Adrenal gland (tissue), 19 donors: ENCODE measurements at places on chromosomes 1 and 21. TPM values are rescaled to one million over a fixed set of nuclear protein-coding genes. Genes with fewer than 3 reads are reported as not detected.

GRCh38 chr1:201422436-201423030, 1.0 kb upstream of the TNNI1 start:
- H3K27me3 ChIP-seq = no peaks in the 10 kb centered on the region
- H3K27ac ChIP-seq = no peak overlapping the region
- H3K4me3 ChIP-seq = no peak overlapping the region
- no peak for DNase-seq
- no peaks in the 10 kb centered on the region for H3K36me3 ChIP-seq

- peak; percentile 77 for DNase-seq
- no peak within 1 kb of the TSS for H3K27ac ChIP-seq
- H3K4me3 ChIP-seq = peak within 1 kb of the TSS; percentile 40
- H3K27me3 ChIP-seq = no peaks in the 10 kb centered on the region
- no peaks in the 10 kb centered on the region for H3K36me3 ChIP-seq
These were observed at the start of gene SLC19A1 for GRCh38 chr21:45542242-45542666. SLC19A1 (minus strand) TSS chr21:45542440; CDS start chr21:45537959, 4,481 bp downstream.

- DNase-seq = no peak
- no peaks in the 10 kb centered on the region for H3K36me3 ChIP-seq
- H3K4me1 ChIP-seq = peaks cover 13% of the 10 kb centered on the region
- no peak overlapping the region for H3K4me3 ChIP-seq
- H3K27ac ChIP-seq = no peak overlapping the region
These were observed 100.7 kb upstream of the ATP1B1 start for GRCh38 chr1:169005776-169006175.

GRCh38 chr1:154661110-154661509, 53.1 kb upstream of the ADAR start:
- H3K4me3 ChIP-seq = no peak overlapping the region
- DNase-seq = no peak
- no peak overlapping the region for H3K27ac ChIP-seq
- peaks cover 5% of the 10 kb centered on the region for H3K27me3 ChIP-seq
- H3K36me3 ChIP-seq = no peaks in the 10 kb centered on the region
- H3K4me1 ChIP-seq = no peaks in the 10 kb centered on the region

GRCh38 chr1:15197591-15198447, 44.3 kb downstream of the TMEM51 start:
- no peak for DNase-seq
- peaks cover 10% of the 10 kb centered on the region for H3K4me1 ChIP-seq
- no peak overlapping the region for H3K27ac ChIP-seq
- no peak overlapping the region for H3K4me3 ChIP-seq
- no peaks in the 10 kb centered on the region for H3K27me3 ChIP-seq

DNA sequence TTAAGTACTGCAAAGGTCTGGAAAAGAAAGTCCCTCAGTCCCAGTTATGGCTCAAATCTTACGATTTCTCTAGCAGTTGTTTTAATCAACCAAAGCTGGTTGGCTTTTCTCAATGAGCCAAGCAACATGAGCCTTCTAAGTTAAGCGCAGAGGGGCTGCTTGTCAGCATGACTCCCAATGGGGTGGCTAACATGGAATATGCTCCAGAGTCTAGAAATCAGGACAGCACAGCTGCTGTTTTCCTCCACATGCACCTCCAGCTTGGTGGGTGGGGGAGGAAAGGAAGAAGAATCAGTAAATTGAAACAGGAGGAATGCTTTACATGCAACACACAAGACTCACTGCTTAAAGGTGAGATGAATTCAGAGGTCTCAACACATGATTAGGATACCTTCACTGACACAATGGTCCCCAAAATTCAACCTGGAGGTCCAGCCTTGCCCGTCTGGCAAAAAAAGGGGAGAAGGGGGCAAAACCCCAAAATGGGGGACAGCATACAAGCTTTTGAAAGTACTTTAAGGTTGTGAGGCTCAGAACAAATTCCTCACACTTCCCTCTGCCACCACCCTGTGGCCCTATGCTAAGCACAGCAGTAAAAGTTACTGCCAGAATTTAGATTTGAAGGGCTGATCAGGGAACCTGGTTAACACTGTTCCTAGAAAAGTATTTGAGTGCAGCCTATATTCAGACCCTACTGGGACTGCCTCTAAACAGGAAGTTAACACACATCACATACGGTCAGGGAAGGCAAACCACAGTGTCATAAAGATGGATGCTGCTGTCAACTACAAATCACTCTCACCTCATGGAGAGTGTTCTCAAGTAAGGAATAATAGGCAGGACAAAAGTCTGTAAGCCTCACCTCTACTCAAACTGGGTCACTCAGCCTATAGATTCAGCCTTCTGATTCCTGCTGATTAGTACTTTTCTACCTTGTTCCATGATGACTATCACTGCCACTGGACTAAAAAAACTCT, 2.6 kb downstream of the GATAD2B start:
- no peaks in the 10 kb centered on the region for H3K27me3 ChIP-seq
- no peak for DNase-seq
- H3K27ac ChIP-seq = no peak overlapping the region
- H3K4me3 ChIP-seq = no peak overlapping the region
- no peaks in the 10 kb centered on the region for H3K36me3 ChIP-seq

DNA sequence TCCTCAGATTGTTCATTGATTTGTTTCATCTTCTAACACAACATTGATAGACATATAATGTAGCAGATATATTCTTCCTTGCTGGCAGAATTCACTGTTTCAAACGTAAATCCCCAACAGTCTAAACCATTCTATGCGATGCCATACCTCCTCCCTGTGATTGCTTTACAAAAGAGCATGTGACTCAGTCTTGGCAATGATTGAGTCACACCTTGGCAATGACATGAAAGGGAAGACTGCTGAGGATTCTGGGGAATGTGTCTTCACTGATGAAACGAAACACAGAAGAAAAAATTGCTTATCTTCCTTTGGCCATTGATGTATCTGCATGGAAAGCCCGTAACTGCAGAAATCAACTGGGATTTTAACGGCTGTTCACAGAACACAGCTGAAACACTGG, 409.6 kb upstream of the ZRANB2 start:
- H3K4me1 ChIP-seq = no peaks in the 10 kb centered on the region
- no peak overlapping the region for H3K27ac ChIP-seq
- no peaks in the 10 kb centered on the region for H3K27me3 ChIP-seq
- H3K4me3 ChIP-seq = no peak overlapping the region

- no peaks in the 10 kb centered on the region for H3K27me3 ChIP-seq
- no peaks in the 10 kb centered on the region for H3K4me1 ChIP-seq
These were observed 66.0 kb upstream of the CR1L start for GRCh38 chr1:207578796-207579435.

Gene SPATA21
- not detected for total RNA-seq
